T-helper 2 cell treated with Interferon-gamma antibody and Interleukin-4, amounts not matched to agents 100 ng/mL and 5 ng/mL, for 36 hours (primary cell): ENCODE measurements at places on chromosomes 5 and 9. TPM values are rescaled to one million over a fixed set of nuclear protein-coding genes. Genes with fewer than 3 reads are reported as not detected.

CCDC192 gene
- not detected in 2 replicates for total RNA-seq

PTGES gene
- total RNA-seq = 0.09 TPM in 1 of 2 replicates, not detected in the other

RNF180 gene
- total RNA-seq = not detected in 2 replicates

WDR36 gene
- 38.9 and 42.1 TPM in 2 replicates for total RNA-seq

CDKN2B-AS1 gene
- 4.2 and 5.4 TPM in 2 replicates for total RNA-seq

SNCB gene
- not detected in 2 replicates for total RNA-seq

C5orf52 gene
- not detected in 2 replicates for total RNA-seq
